ENCODE measurements at places on chromosomes 13 and 19.
A peak's percentile ranks its signal among the peaks of the same experiment; 100 is the strongest.

DNA sequence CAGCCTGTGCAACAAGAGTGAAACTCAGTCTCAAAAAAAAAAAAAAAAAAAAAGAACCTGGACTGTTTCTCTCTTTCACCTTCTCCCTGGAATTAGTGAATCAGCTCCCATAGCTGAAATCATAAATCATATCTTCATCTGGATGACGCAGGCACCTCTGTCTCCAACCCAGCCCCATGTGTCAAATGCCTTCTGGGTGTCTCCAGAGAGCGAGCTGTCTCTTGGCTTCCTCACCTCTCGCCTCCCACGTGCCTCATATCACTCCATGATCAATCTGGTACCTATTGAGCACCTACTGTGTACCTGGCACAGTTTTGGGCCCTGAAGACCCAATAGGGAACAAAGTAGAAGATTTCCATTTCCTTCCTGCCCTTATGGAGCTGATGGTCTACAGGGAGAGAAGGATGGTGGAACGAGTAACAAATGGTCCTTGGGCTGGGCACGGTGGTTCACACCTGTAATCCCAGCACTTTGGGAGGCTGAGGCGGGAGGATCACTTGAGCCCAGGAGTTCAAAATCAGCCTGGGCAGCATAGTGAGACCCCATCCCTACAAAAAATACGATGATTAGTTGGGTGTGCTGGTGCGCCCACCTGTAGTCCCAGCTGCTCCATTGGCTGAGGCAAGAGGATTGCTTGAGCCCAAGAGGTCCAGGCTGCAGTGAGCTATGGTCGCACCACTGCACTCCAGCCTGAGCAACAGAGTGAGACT lies 2.5 kb downstream of the HSD11B1L start:
- no peak for DNase-seq

GRCh38 chr13:113747291-113747833 lies 11.7 kb upstream of the TMEM255B start:
- DNase-seq = no peak

DNA sequence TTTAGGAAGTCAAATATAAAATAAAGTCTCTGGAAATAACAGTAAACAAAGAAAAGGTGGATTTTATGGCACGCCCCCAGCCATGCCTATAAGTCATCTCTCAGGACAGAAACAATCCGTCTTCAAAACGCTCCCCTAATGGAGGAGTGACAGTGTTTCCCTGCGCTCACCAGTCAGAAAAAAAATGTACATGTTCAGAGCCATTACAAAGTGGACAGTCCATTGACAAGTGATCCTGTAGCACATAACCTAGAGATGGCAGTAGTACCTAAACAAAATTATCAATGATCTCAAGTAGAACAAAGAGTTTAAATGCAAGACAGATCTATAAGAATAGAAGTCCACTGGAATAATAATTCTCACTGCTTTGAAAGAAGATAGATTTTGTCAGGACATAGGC lies 891.7 kb upstream of the MIR17HG start:
- DNase-seq = no peak

- peak; percentile 79 for DNase-seq
These were observed at the start of gene CDC42EP5 for GRCh38 chr19:54473071-54473891. TSS of gene CDC42EP5 (minus strand) at chr19:54473296. CDS start at chr19:54465547, 7,749 bp downstream.

GRCh38 chr19:29115181-29115580 lies 97.8 kb downstream of the UQCRFS1 start:
- DNase-seq = no peak

- no peak for DNase-seq
These were observed 5.7 kb upstream of the THSD1 start for GRCh38 chr13:52411629-52412028.

DNA sequence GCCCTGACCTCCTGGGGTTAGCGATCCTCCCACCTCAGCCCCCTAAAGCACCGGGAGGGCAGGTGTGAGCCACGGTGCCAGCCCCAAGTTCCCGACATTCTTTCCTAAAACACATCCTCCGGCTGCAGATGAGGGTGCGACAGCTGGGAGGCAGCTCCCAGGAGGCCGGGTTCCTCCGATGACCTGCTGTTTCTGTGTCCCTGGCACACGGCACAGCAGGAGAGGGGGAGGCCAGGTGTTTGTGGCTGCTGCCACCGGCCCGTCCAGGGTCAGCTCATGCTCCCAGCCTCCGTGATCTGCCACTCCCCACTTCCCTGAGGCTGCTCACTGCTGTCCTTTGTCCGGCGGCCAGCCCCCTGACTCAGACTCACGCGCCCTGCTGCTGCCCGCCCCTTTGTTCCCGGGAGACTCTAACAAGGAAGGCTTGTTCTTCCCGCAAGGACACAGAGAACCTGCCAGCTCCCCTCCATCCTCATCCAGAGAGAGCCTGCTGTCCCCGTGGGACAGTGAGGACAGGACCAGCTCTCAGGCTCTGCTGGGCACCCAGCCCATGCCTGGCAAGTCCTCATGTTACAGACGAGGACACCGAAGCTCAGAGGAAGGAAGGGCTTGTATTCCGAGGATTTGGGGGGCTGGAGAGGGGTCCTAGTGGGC lies 10.6 kb upstream of the MADCAM1 start:
- no peak for DNase-seq

GRCh38 chr13:41648314-41648935 lies 191.1 kb downstream of the RGCC start:
- no peak for DNase-seq

DNA sequence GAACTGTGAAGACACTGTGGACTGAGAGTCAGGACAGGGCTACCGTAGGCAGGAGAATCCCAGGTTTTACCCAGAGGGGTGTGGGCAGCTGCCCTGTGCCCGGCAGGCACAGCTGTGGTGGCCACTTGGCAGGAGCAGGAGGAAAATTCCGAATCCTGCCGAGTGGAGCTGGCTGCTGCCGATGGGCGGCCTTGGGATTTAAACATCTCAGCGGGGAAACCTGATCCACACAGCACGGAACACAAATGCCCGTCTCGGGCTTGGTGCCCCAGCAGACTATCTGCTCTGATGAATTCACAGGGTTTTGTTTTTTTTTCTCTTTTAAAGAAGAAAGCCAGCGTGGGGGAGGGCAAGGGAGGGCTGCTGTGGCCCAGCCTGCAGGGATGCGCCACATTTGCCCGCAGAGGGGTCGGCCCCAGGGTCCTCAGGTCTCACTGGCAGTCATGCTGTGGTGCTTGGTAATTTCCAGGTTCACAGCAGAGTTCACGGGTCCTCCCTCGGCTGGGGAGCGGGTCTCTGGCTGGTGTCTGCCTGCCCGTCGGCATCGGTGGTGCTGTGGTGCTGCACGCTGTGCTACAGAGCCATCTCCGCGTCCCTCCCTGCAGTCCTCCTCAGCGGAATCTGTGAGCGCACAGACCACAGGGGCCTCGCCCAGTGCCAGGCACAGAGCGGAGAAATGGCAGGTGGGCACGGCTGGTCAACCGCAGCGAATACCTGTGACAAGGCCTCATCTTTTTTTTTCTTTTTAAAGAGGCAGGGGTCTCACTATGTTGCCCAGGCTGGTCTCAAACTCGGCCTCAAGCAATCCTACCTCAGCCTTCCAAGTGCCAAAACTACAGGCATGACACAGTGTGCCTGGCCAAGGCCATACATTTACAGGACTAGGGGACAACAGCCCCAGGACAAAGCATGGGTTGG lies 28.1 kb downstream of the MPND start:
- no peak for DNase-seq

DNA sequence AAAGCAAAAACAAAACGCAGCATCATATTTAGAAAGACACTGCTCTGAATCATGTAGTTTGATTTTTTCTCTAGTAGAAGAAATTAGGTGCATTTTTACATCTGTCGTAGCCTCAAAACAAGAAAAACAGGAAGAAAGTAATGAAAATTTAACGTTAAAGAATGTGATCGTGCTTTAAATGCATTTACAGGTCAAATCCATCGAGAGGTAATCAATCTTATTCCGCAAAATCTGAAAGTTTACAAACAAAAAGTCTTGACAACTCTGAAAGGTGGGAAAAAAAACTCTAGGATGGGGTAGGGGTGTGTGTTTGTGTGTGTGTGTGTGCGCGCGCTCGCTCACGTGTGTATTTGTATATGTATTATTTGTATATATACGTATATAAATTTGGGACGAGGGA lies 10.2 kb downstream of the POU4F1 start:
- no peak for DNase-seq

DNA sequence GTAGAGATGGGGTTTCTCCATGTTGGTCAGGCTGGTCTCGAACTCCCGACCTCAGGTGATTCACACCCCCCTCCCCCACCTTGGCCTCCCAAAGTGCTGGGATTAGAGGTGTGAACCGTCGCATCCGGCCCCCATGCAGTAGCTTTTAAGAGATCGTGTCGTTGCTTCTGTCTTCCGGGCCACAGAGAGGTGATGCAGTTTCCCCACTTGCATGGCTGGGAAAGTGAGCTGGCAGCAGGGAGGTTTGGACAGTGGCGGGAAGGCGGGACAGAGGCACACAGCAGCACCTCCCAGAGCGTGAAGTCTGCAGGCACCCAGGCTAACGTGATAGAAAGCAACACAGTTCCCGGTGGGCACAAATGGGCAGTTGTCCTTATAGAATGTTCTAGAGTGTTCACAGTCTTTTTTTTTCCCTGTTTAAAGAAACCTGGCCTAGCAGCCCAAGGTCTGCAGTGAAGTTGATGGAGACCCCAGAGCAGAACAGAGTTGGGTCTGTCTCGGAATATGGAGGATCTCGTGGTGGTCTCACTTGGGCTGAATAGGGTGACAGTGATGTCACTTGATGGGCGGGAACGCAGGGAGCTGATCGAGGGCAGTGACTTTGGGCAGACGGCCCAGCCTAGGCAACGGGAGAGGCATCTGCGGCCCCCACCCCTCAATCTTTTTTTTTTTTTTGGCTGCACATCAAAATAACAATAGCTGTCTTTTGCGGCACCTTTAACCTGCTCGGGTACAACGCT lies 4.9 kb downstream of the UHRF1 start:
- DNase-seq = no peak
